Effector CD4-positive, alpha-beta T cell (primary cell): ENCODE measurements at places on chromosomes 4 and X.

DNA sequence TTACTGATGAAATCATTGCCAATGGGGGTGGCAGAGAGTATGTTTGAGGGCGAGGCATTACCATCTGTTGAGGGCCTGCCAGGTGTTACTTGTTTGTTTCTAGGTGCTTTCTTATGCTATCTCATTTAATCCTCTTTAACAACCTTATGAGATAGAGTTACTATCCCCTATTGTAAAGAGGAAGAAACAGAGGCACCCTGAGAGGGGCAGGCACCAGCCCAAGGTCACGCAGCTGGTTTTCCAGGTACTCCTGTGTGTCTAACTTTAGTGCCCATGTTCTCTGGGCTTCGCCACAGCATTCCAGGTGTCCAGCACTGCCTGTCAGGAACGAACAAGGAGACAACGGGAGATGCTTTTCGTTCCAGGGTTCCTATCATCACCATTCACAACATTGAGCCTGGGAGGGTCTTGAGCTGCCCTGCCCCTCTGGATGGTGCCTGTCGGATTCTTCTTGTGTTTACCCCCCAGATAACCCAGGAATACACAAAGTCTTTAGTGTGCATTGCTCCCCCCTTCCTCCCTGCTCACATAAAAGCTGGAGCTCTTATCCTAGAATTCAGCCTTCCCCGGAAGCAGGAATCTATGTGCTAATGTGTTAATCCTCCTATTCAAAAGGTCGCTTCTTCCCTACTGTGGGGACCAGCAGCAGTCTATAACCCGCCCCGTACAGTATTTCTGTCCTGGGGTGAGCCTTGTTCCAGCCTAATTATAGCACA, 24.9 kb upstream of the GPC4 start:
- DNase-seq = no peak

- DNase-seq = no peak
Measured at GRCh38 chr4:96003951-96004740, 164.3 kb downstream of the PDHA2 start.

GRCh38 chr4:156663663-156664062, 307.9 kb downstream of the PDGFC start:
- no peak for DNase-seq

DNA sequence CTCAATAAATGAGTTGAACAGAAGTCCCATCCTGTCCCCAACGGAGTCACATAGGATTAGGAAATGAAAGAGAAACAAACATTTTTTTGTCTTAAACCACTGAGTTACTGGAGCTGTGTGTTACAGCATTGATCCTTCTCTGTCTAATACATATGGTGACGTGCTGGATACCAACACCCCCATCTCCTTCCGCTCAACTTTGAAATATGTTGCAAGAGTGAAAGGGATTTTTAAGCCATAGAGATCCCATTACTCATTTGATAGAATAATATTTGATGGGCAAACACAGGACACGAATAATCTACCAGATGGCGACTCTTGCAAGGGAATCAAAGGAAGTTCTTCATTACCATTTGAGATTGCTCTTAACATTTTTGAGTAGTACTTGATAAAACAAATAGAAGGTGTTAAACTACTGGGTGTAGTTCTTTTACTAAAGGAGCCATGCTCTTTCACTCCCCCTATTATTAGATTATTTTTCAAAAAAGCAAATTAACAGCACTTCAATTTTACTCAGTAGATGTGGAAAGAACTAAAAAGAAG, 140.5 kb downstream of the PACRGL start:
- DNase-seq = no peak

DNA sequence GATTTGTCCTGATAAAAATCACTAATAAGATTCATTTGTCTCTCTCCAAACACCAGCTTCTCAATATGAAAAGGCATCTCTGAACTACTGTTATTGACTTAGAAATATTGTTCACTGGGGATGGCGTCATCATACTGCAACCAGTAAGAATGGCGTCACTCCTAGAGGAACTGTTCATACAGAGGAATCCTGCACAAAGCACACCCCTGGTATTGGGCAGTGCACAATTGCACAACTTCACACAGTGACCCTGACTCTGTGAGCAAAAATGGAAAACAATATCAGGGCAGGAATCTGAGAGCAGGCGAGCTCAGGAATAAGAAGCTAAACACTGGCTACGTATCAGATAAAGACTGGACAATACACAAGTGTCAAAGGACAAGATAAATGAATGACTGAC, 66.7 kb upstream of the PNPLA4 start:
- DNase-seq = no peak

GRCh38 chr4:1898007-1898406, 26.8 kb downstream of the NSD2 start:
- DNase-seq = no peak

- DNase-seq = no peak
Measured at GRCh38 chrX:1327651-1328304, 8.8 kb upstream of the IL3RA start.

DNA sequence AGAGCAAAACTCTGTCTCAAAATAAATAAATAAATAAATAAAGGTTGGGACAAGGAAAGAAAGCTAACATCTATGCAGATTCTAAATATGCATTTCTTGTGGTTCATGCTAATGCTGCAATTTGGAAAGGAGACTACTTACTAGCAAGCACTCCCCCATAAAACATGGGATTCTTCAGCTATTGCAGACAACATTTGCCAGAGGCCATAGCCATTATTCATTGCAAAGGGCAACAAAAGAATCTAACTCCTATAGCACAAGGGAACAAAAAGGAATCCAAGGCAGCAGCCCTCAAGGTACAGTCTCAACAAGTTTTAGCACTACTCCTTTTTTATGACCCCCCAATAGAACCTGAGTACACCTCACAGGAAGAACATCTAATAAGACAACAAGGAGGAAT, 8.0 kb upstream of the HERC5 start:
- no peak for DNase-seq

GRCh38 chr4:43264730-43265129, 372.2 kb downstream of the GRXCR1 start:
- DNase-seq = no peak

- DNase-seq = no peak
Measured at GRCh38 chr4:165191814-165192499, 15.4 kb upstream of the KLHL2 start.

- DNase-seq = no peak
Measured at GRCh38 chr4:40378619-40379018, 43.5 kb downstream of the CHRNA9 start.

GRCh38 chrX:100355680-100356079, 54.4 kb downstream of the PCDH19 start:
- no peak for DNase-seq

GRCh38 chr4:186624951-186625350, 69.6 kb upstream of the MTNR1A start:
- no peak for DNase-seq

- no peak for DNase-seq
Measured at GRCh38 chr4:142832022-142832421, 14.1 kb downstream of the INPP4B start.

DNA sequence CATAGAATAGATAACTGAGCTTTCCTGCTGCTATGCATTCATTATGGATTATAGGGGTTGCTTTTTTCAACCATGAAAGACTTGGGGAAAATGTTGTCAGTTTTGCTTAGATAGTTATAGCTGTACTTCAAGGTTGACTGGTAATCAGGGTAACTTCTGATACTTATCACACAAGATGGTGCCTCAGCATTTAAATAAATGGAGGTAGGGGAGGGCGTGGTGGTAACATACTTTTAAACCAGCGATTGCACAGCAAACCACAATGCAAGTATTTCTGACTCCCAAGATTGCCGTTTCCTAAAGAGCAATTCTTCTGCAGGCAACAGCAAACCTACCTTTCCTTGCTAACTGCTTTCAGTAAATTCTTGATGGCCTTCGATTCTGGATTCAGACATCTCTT, 1.3 kb downstream of the CXCL10 start:
- DNase-seq = no peak

- DNase-seq = no peak
Measured at GRCh38 chrX:110803506-110803905, 7.9 kb upstream of the CHRDL1 start.

- no peak for DNase-seq
Measured at GRCh38 chr4:100424376-100424775, 93.4 kb downstream of the EMCN start.

- DNase-seq = no peak
Measured at GRCh38 chrX:148024425-148025148, 43.5 kb downstream of the FMR1NB start.

- DNase-seq = no peak
Measured at GRCh38 chrX:34332334-34332733, 200.2 kb upstream of the FAM47A start.

- DNase-seq = no peak
Measured at GRCh38 chr4:74123065-74123728, 24.2 kb upstream of the CXCL2 start.

DNA sequence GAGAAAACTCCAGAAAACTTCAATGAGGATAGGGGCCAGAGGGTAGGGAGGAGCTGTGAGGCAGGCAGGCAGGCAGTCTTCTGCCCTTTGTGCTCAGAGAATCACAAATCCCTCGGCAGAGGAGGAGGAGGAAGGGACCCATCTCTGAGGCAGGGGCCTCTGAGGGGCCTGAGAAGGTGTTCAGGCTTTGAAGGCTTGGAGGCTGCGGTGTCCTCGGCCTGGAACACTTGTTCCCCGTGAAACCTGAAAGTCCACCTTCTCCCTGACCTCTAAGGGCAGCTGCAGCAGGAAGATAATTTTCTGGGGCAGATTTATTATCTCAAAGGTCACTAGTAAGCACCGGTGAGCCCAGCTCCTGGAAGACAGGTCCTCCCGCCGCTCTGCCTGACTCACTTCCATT, 200.3 kb upstream of the BCOR start:
- DNase-seq = no peak

DNA sequence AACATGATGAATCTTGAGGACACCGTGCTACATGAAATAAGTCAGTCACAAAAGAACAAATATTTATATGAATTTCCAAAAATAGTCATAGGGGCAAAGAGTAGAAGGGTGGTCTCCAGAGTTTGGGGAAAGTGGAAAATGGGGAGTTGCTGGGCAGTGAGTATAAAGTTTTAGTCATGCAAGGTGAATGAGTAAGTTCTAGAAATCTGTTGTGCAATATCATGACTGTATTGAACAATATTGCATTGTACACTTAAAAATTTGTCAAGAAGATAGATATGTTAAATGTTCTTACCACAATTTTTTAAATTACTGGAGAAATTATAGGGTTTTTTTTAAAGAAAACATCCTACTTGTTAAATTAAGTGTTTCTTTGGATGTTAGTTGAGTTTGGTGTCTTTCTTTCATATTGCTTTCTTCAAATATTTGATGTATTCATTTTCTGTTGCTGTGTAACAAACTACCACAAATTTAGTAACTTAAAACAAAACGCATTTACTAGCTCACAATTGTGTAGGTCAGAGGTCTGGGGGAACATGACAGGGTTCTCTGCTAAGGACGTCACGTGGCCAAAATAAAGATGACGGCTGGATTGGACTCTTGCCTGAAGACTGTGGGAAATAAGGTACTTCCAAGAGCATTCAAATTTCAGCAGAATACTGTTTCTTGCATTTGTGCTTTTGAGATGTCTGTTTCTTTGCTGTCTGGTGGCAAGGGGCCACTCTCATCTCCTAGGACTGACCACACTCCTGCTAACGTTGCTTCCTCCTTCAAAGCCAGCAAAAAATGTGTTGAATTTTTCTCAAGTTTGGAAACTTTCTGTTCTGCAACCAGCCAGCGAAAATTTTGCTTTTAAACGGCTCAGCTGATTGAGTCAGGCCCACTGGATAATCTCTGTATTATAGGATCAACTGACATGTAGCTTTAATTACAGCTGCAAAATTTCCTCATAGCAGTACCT, 76.7 kb downstream of the CPEB2 start:
- DNase-seq = no peak

DNA sequence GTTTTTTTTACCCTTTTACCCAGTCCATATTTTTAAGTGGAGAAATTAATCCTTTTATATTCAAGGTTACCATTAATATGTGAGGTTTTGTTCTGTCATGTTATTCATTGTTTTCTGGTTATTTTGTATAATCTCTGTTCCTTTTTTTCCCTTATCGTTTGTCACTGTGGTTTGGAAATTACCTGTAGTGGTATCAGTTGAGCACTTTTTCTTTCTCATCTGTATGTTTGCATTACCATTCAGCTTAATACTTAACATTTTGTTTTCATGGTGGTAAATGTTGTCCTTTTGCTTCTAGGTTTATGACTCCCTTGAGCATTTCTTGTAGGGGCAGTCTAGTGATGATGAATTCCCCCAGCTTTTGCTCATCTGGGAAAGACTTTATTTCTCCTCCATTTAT, 6.6 kb downstream of the ETDC start:
- no peak for DNase-seq

DNA sequence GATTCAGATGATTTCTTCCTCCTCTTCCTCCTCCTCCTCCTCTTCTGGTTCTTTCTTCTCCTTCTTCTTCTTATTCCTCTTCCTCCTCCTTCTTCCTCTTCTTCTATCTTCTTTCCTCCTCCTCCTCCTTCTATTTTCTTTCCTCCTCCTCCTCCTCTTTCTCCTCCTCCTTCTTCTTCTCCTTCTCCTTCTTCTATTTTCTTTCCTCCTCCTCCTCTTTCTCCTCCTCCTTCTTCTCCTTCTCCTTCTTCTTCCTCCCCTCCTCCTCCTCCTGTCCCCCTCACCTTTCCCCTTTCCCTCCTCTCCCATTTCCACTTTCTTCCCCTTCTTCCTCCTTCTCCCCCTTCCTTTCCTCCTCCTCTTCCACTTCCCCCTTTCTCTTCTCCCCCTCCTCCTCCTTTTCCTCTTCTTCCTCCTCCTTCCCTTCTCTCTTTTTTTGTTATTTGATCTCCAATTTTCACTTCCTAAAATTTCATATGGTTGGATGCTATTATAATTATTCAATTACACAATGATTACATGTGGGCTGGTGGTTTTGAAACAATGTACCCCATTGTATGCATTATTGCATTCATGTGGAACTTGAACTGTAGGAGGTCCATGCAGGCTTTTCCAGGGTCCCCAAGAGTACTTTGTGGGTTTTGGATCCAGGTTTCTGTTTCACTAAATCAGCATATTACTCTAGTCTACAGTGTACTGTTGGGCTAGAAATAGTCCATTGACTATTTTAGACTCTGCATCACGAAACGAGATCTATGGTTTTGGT, 68.1 kb downstream of the SORBS2 start:
- DNase-seq = no peak

DNA sequence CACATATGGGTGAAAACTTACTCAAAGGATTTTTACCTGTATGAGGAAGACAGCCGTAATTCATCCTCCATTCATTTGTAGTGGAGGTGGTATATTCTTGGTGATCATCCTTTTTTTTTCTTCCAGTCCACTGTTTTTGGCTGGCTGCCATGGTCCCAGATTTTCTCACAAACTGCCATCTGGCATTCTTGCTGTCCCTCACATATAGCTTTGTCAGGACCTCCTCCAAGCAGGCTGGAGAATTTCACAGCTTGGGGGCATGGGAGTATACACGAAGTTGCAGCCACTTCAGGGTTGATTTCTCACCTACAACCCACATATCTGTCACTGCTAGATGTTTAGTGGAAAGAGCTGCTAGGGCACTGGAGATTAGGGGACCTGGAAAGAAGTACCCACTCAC, 401.0 kb downstream of the IL1RAPL1 start:
- no peak for DNase-seq
